ENCODE measurements at places on chromosomes 16 and 17. TPM values are rescaled to one million over a fixed set of nuclear protein-coding genes. Genes with fewer than 3 reads are reported as not detected.

HSDL1 gene
- 9.4 TPM for total RNA-seq

SRCIN1 gene
- total RNA-seq: under 0.01 TPM

RNF167 gene
- total RNA-seq: 27.5 TPM

- no peak for DNase-seq
Observed at GRCh38 chr16:4212934-4213296, 29.0 kb downstream of the SRL start.

- DNase-seq: no peak
Observed at GRCh38 chr17:44530896-44531418, 26.3 kb upstream of the FZD2 start.

DNA sequence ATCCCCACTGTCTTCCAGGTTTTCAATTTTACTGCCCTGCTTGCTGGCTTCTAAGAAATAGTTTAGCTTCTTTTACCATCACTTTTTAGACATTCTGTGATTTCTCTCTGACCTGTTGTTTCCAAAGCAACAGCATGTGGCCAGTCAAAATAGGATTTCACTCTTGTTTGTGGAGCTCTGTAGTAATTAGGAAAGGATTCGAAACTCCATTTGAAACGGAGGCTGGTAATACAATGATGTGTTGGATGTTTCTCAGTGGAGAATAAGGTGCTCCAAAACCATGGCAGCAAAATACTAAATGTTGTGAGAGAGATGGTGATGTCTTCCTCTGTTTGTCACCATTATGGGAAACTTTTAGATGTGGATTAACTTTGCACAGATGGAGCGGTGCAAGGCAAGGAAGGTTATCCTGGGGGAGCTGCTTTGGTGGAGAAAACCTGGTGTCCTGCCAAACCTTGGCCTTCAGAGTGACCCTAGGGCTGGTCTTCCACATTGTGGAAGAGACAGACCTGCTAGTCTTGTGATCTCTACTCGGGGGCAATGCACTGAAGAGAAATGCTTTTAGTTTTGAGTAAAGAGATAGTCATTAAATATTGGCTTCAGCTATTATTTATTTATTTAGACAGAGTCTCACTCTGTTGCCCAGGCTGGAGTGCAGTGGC lies 79.4 kb downstream of the PRKCA start:
- no peak for DNase-seq

DNA sequence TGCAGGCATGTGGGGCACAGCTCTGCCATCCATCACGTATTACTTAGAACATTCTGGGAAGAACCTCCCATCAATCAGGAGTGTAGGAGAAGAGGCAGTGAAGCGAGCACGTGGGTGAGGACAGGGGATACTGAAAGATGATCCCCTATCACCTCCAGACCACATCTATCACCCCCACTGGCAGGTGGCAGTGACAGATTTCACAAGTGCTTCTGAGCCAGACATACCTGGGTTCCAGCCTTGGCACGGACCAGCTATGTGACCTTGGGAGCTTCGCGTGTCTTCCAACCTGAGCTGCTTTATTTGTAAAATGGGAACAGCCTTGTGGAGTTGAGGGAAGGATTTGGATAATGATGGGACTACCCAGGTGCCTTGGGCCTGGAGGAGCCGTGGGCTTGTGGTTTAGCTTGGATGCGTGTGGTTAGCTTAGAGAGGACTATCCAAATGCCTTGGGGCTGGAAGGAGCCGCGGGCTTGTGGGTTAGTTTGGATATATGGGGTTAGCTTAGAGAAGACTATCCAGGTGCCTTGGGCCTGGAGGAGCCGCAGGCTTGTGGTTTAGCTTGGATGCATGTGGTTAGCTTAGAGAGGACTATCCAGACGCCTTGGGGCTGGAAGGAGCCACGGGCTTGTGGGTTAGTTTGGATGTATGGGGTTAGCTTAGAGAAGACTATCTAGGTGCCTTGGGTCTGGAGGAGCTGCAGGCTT lies 206.4 kb downstream of the ENGASE start:
- DNase-seq: no peak

DNA sequence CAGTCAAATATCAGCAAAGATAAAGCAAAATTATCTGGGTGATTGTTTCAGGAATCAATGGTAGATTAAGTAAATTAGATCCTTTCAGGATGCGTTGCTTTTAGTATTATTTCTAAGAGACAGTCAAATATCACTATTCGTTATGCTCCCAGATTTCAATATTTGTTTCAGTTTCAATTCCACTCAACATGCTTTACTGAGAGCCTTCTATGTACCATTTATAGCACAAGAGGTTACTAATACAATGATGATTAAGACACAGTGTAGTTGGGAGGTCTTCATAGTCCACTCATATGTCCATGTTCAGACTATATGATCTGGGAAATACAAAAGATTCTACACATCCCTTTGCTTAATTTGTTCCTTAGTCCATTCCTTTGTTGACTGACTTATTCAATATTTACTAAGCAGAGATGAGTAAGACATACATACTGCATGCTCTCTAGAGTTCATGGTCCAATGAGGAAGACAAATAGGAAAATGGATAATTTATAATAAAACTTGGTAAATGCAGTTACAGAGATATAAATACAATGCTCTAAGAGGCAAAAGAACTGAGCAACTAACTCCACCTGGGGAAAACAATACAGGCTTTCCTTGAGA lies 88.2 kb upstream of the NOG start:
- no peak for DNase-seq

GRCh38 chr17:39318636-39319035 lies 82.8 kb downstream of the FBXL20 start:
- no peak for DNase-seq

Measured in hematopoietic multipotent progenitor cell (in vitro differentiated cells).